ENCODE measurements at places on chromosomes 3 and 15. TPM values are rescaled to one million over a fixed set of nuclear protein-coding genes. Genes with fewer than 3 reads are reported as not detected.

SNURF gene
- 12.1 TPM for total RNA-seq

ZNF770 gene
- total RNA-seq = 24.5 TPM

SAMMSON gene
- not detected for total RNA-seq

CNTN4 gene
- 6.9 TPM for total RNA-seq

SERPINI2 gene
- total RNA-seq = not detected

NR2F2 gene
- total RNA-seq = 73.1 TPM

CPLX3 gene
- not detected for total RNA-seq

TWF2 gene
- 130 TPM for total RNA-seq

KATNBL1 gene
- total RNA-seq = 53.8 TPM

HIGD2B gene
- total RNA-seq = 0.32 TPM

FOXL2 gene
- total RNA-seq = 52.8 TPM

IQCH gene
- 2.6 TPM for total RNA-seq

ERICH6 gene
- total RNA-seq = 0.43 TPM

SPINK8 gene
- not detected for total RNA-seq

IL5RA gene
- not detected for total RNA-seq

PTX3 gene
- total RNA-seq = 22.5 TPM

GJD2 gene
- total RNA-seq = not detected

CD276 gene
- total RNA-seq = 81.2 TPM

MST1R gene
- 0.32 TPM for total RNA-seq

TMEM41A gene
- total RNA-seq = 12.2 TPM

GLDN gene
- 0.32 TPM for total RNA-seq

ST6GAL1 gene
- total RNA-seq = 1.3 TPM

FOXL2NB gene
- total RNA-seq = 101 TPM

ELL3 gene
- total RNA-seq = 4.3 TPM

IGSF11 gene
- not detected for total RNA-seq

EIF1B gene
- total RNA-seq = 19.0 TPM

ANKRD63 gene
- not detected for total RNA-seq

P2RY12 gene
- total RNA-seq = under 0.01 TPM

EOGT gene
- total RNA-seq = 64.1 TPM

GCNT3 gene
- total RNA-seq = under 0.01 TPM

HDAC11 gene
- total RNA-seq = 7.1 TPM

ISL2 gene
- total RNA-seq = 0.64 TPM

CRYGS gene
- total RNA-seq = 0.86 TPM

C3orf33 gene
- 7.8 TPM for total RNA-seq

HCN4 gene
- total RNA-seq = not detected

CPNE4 gene
- total RNA-seq = not detected

ROPN1 gene
- total RNA-seq = not detected

USP3 gene
- total RNA-seq = 29.3 TPM

FYCO1 gene
- total RNA-seq = 20.6 TPM

COL6A6 gene
- under 0.01 TPM for total RNA-seq

TNIK gene
- 7.7 TPM for total RNA-seq

VWA5B2 gene
- not detected for total RNA-seq

Measured in fibroblast of villous mesenchyme (primary cell).